NCI-H1092 treated with DMSO at 0.1 percent for 48 hours (cell line): ENCODE measurements at places on chromosomes 4 and X.

- no peak for DNase-seq
Measured at GRCh38 chr4:80900908-80901307, 129.6 kb upstream of the BMP3 start.

DNA sequence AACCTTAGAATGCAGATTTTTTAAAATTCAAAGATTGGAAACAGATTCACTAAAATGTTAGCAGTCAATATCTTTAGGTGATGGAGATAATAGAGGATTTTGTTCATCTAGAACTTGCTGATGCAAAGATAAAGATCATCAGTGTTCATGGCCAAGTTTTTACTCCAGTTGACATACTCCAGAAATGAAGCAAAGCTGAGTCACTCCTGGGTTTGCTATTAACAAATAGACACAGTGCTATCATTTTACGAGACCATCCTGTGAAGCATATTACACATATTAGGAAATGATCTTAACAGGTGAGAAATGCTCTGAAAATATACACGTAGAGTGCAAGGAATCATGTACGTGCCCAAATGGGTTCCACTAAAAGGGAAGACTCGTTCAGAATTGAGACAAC lies 170.6 kb upstream of the FAM9B start:
- DNase-seq = no peak

GRCh38 chrX:129653181-129653970 lies 1.4 kb downstream of the APLN start:
- DNase-seq = no peak

- peak; percentile 41 for DNase-seq
Measured at GRCh38 chr4:85370400-85371032, 104.4 kb upstream of the ARHGAP24 start.

GRCh38 chr4:13476915-13477314 lies 7.2 kb downstream of the RAB28 start:
- DNase-seq = no peak

- no peak for DNase-seq
Measured at GRCh38 chrX:130165181-130165702, 399 bp downstream of the AIFM1 start.

DNA sequence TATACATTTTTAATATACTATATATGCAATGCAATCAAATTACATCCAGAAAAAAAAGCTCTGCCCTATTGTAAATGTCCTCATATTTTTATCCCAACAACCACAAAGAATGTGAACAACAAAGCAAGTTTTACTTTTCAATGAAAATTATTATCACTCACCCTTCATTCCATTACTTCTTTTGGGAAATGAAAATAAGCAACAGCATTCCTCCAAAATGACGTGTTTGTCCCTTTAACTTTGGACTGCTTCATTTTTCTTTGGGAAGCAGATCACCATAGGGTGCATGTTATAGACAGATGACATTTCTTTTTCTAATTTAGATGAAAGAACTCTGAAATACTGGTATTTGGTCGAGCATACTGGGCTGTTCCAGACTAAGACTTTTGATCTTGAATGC lies 667.1 kb upstream of the BOD1L1 start:
- no peak for DNase-seq

GRCh38 chr4:185825737-185826136 lies 13.7 kb upstream of the SORBS2 start:
- no peak for DNase-seq

DNA sequence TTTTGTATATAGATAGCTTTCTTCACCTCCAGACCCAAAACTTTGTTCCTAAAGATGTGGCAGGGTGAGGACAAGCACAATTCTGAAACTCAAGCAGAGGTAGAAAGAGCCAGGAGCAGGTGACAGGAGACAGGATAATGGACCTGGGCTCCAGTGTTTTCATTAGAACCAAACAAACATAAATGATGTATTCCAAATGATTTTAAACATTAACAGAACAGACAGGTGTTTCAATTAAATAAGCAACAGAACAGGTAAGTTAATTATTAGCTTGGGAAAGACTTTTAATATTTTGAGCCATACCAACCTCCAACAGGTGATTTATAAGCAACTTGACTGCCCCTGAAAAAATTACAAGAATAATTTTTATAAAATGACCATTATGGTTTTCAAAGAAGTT lies 459.4 kb upstream of the LCORL start:
- no peak for DNase-seq

GRCh38 chr4:139212900-139213299 lies 35.9 kb upstream of the ELF2 start:
- no peak for DNase-seq

DNA sequence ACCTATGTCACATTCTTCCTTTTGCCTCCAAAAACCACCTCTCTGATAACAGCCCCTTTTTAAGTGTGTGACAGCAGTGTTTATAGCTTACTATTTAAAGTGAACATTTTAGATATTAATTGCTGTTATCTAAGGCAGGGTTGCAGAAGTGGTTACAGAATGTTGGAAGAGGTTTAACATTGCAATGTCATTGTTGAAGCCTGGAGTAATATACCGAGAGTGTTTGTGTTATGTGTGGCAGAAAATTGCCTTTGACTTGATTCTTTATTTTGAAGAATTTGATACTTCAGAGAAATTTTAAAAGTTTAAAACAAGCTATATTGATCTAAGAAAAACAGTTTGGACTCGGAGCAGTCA lies 37.1 kb downstream of the SMARCAD1 start:
- no peak for DNase-seq

DNA sequence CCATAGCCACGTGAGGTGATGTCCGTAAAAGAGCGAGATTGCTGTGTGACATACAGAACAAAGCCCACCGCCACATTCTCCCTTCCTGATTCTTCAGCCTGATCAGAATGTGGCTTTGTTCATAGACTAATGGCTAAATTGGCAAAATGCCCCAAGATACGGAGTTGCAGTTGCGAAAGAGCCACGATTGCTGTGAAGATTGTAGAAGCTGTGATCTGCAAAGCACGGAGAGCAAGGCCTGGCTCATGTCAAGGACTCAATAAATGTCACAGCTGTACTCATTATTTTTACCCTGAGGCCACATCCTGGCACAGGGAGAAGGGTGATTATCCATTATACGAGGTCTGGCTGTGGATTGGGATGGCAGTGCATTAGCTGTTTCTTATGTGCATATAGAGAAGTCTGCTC lies 34.2 kb downstream of the ARSD start:
- no peak for DNase-seq

DNA sequence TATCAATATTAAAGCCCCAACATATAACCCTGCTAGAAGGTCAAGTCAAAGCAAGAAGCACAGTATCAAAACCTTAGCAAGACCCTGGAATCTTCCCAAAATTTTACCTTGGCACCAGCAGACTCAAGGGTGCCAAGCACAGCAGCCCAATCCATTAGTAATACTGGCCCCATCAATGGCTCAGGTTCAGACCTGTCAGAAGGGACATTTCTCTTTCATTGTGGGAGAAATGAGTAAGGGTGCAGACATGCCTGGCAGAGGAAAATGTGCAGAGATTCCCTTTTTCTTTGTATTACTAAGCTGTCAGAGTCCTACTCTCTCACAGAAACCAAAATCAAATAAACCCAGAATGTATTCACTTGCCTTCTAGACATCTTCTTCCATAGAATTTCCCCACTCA lies 203.9 kb downstream of the EVC2 start:
- DNase-seq = no peak

DNA sequence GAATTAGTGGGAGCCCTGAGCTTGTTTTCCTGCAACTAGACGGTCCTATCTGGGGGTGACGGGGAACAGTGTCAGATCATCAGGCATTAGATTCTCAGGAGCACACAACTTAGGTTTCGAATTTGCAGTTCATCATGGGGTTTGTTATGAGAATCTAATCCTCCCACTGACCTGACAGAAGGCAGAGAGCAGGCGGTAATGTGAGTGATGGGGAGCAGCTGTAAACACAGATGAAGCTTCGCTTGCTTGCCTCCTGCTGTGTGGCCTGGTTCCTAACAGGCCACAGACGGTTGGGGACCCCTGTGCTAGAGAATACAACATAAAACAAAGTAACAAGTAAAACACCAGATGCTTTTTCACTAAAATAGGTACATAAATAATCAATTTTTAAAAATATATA lies 86.2 kb upstream of the BLTP1 start:
- DNase-seq = no peak

- DNase-seq = no peak
Measured at GRCh38 chrX:34218063-34218462, 85.9 kb upstream of the FAM47A start.

GRCh38 chr4:3249711-3250437 lies 915 bp downstream of the MSANTD1 start:
- DNase-seq = no peak

DNA sequence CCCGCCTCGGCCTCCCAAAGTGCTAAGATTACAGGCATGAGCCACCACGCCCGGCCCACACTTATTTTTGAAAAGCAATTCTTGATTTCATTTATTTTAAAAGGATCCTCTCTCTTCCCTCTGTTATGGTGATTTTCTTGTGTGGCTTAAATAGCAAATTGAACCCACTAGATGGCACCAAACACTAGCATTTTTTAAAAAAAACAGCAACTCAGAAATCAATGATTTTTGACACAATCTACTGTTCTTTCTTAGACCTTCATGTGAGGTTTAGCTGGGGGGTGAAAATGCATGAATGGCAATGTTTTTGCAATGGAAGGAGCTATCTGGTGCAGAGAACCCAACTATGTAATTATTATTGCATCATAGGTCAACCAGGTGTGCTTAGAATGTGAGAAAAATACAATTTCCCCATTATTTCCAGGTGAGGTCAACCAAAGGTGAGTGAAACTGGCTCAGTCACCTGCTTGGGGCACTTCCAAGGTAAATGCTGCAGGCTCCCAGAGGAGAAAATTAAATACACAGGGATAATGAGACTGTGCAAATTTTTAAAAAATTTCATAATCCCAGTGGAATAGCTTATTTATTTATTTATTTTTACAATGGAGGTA lies 226.7 kb upstream of the PRKX start:
- peak; percentile 20 for DNase-seq

- DNase-seq = no peak
Measured at GRCh38 chr4:180618396-180618795, 1624.8 kb upstream of the TENM3 start.

GRCh38 chrX:106780664-106781377 lies 21.7 kb upstream of the TBC1D8B start:
- DNase-seq = no peak

GRCh38 chrX:65841263-65841662 lies 173.8 kb downstream of the MSN start:
- no peak for DNase-seq

GRCh38 chr4:139734201-139734874 lies 68.7 kb downstream of the MGST2 start:
- DNase-seq = no peak
